Hippocampal formation (tissue), 2 donors: ENCODE measurements at places on chromosomes 3 and 15.

DNA sequence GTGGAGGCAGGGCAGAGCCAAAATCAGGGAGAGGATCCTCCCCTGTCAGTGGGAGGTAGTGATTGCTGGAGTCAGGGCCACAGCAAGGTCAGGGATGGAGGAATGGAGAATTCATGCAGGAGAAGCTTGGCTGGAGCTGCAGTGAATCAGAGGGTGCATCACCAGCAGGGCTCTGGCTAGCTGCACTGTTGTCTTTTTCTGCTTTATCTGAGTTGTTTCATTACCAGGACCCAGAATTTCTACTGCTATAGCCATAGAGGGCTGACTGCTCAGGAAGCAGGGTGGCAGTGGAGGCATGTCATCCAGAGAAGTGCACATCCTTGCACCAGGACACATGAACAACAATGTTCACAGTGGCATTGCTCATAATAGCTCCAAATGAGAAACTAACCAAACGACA lies 113.5 kb upstream of the GALNT15 start:
- DNase-seq = no peak

DNA sequence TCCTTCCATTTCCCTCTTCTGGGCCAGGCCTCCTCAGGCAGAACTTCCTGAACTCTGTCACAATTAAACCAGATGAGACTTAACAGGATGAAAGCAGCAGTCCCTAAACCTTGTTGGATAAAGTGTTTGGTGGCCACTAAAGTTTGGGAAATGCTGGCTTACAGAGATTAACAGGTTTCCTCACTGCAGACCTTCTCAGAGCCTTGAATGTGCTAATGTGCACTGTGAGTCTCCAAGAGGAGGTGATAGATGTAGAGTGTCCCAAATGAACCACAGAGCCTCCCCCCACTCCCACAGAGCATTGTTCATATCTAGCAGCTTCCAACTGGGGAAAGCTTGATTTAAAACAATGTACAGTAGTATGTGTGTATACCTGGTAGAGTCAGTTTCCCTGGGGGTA lies 42.9 kb downstream of the HAPLN3 start:
- no peak for DNase-seq

DNA sequence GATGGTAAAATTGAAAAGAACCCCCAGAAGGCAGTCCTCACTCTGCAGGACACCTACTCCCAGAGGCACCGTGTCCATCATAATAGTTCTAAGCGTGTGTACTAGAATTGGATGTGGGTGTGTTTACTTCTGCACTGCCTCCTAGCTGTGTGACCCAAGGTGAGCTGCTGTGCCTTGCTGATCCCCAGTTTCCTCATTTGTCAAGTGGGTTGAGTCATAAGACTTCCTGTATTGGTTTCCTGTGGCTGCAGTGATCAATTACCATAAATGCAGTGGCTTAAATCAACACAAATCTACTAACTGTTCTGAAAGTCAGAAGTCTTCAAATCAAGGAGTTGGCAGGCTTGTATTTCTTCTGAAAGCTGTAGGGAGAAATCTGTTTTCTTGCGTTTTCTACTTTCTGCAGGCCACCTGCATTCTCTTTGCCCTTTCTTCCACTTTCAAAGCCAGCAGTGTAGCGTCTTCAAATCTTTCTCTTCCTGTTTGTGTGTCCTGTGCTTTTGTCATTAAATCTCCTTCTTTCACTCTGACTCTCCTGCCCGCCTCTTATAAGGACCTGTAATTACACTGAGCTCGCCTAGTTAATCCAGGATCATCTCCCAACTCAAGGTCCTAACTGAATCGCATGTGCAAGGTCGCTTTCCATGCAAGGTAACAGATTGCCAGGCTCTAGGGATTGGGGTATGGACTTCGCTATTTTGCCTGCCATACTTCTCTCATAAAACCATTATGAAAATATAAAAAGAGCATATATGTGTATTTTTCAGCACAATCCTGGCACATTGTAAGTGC lies 59.0 kb downstream of the RORA start:
- DNase-seq = no peak

DNA sequence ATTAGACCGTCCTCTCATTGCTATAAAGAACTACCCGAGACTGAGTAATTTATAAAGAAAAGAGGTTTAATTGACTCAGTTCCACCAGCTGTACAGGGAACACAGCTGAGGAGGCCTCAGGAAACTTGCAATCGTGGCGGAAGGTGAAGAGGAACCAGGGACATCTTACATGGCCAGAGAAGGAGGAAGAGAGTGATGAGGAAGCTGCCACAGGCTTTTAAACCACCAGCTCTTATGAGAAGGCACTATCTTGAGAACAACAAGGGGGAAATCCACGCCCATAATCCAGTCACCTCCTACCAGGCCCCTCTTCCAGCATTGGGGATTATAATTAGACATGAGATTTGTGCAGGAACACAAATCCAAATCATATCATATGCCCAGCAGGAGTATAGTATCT lies 138.5 kb downstream of the ALCAM start:
- no peak for DNase-seq

DNA sequence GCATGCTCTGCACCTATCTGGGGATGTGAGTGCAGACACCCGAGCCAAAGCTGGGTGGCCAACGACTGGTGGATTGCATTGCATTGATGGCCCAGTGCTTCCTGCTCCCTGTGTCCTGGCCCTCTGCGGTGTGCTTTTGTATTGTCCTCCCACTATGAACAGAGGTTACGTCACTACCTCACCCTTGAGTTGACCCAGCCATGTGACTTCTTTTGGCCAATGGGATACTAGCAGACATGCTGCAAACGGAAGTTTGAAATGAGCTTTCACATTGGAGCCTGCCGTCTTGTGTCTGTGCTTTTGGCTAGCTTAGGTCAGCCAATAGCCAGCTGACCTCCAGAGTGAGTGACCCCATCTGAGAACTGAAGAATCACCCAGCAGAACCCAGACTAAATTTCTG lies 15.3 kb upstream of the TBC1D21 start:
- DNase-seq = no peak

- no peak for DNase-seq
Measured at GRCh38 chr15:101262551-101262950, 10.7 kb upstream of the CHSY1 start.

GRCh38 chr3:60770532-60770931 lies 480.7 kb downstream of the FHIT start:
- no peak for DNase-seq

GRCh38 chr3:180409170-180409569 lies 192.8 kb upstream of the TTC14 start:
- no peak for DNase-seq

DNA sequence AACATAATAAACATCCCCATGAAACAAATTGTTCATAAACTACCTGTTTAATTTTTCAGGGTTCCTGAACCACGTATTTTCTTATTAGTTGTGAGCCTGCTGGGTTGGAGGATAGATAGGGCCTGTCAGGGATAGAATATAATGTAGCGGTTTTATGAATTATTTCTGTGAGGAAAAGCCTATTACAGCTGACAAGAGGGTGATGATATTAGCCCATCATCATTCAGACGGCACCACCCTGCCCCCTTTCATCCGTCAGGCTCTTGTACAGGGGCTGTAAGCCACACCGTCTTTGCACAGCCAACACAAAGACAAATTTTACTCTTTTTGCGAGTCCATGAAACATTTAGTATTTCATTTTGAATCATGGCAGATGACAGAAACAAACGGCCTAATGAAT lies 335.3 kb upstream of the TMCO5A start:
- DNase-seq = no peak

DNA sequence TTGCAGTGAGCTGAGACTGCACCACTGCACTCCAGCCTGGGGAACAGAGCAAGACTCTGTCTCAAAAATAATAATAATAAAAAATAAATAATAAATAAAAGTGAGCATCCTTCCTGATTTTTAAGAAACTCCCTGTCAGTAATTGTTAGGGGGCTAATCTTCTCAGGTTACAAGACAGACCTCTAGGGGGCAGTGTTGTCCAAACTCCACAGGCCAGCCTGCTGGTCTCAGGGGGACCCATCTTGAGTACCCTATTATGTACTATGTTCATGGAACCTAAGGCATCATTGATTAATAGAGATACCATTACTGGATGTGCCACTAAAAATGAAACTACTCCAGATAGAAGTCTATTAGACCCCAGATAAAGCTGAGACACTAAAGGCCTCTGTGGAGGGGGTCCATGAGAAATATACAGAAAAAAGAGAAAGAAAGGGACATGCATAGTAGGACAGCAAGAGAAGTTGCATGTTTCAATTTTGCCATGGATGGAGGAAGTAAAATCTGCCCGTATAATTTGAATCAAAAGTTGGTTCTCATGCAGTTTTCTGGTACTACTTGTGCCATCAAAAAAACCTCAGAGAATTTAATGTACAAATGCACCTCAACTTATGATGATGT lies 85.5 kb upstream of the CDV3 start:
- no peak for DNase-seq

- no peak for DNase-seq
Measured at GRCh38 chr3:150771600-150771999, 8.6 kb upstream of the SIAH2 start.

- DNase-seq = no peak
Measured at GRCh38 chr3:169663951-169664820, 674 bp upstream of the MECOM start.

DNA sequence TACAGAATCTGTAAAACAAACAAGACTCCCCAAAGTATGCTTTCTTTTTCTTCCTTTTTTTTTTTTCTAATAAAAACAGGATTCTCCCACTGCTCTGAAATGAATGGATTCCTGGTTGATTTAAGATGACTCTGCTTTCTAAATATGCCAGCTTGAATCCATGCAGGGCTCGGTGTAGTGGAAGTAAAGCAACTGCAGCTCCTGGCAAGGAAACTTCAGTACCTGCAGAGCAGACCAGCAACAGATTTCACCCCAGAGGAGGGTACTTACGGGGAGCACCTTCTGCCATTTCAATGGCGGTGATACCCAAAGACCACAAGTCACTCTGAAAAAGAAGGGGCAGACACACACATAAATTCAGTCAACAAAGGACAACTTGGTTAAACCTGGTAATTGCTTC lies 150.5 kb upstream of the SLC2A2 start:
- no peak for DNase-seq

GRCh38 chr3:4744405-4745234 lies 234.6 kb upstream of the BHLHE40 start:
- no peak for DNase-seq

- DNase-seq = no peak
Measured at GRCh38 chr15:71374607-71375352, 259.5 kb downstream of the THSD4 start.

DNA sequence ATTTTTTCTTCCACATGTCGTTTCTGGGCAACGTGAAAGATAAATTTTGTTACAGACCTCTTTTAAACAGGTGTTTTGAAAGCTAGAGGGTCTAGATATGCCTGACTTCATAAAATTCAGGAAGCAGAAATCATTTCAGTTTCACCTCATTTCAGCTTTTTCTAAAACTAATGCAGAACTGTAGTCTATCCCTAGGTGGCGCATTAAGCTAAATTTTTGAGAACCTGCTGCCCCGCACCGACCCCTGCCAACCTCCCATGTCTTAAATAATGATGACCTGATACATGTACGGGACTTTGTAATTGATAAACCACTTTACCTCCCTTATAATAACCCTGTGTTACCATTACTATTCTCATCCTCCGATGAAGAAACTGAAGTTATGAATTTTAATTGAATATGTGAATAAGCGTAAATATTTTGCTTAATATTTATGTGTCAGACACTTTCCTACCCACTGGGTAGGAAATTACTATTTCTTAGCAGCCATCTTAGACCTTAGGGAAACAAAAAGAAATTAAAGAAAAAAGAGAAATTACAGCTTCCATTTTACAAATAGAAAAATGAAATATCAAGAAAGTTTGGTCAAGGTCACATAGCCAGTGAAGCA lies 78.7 kb upstream of the GCNT3 start:
- DNase-seq = no peak

DNA sequence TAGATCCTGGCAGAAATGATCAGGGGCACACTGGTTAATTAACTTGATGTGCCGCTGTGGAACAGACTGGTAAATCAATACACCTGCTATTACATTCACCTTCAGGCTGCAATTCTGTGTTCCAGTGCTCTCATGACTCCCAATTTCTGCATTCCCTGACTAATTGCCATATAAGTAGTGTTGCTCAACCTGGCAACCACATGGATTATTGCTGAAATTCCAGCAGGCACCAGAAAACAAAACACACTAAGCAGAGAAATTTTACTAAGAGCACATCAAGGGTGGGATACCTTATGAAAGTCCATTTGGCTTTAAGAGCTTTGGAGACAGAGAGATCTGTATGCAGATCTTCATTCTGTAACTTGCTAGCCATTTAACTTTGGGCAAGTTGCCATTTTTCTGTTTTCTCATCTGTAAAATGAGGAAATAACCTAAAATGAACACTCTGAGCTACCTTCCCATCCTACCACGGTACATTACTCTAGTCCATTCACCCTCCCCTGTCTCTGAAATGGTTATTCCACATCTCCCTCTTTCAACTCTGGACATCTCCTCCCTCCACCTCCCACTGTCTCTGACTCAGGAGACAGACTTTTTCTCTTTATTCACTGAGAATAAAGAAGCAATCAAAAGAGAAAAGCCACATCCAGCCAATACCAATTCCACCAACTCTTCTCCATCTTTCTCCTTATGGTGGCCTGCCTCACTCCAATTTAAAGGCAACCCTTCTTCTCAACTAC lies 54.6 kb downstream of the STAC start:
- no peak for DNase-seq

GRCh38 chr15:64877435-64877834 lies 34.3 kb upstream of the ANKDD1A start:
- DNase-seq = peak; percentile 26

GRCh38 chr3:82462977-82463376 lies 701.5 kb upstream of the GBE1 start:
- DNase-seq = no peak

DNA sequence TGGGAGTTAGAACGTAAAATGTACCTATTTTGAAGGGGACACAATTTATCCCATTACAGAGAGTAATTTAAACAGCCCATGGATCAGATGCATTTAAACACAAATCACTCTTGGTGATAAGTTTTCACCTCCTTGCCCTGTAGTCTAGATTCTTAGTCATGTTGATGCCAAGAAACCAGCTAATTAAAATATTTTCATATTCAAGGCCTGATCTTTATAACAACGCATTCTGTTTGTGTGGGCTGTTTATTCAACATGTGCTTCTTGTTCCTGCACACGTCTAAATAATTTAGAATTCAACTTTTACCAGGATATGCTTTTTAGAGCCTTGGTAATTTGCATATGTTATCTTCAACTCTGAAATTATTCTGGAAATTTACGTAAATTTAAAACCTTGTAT lies 25.8 kb downstream of the SNX1 start:
- DNase-seq = no peak

GRCh38 chr3:152147748-152148147 lies 121.0 kb upstream of the MBNL1 start:
- no peak for DNase-seq

DNA sequence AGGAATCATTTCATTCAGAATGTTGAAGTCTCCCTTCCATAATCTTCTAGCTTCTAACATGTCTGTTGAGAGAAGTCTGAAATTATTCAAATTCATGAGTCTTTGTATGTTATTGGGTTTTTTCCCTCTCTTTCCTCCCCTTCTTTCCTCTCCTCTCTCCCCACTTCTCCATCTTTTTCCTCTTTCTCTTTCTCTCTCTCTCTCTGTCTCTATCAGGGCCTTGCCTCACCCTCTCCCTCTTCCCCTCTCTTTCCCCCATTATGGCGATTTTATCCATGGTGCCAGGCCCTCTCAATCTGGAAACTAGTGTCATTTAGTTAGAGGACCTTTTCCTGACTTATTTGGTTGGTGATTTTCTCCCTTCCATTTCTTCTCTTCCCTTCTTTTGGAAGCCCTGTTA lies 147.3 kb downstream of the SST start:
- no peak for DNase-seq
